ENCODE measurements at places on chromosomes 4 and X.

DNA sequence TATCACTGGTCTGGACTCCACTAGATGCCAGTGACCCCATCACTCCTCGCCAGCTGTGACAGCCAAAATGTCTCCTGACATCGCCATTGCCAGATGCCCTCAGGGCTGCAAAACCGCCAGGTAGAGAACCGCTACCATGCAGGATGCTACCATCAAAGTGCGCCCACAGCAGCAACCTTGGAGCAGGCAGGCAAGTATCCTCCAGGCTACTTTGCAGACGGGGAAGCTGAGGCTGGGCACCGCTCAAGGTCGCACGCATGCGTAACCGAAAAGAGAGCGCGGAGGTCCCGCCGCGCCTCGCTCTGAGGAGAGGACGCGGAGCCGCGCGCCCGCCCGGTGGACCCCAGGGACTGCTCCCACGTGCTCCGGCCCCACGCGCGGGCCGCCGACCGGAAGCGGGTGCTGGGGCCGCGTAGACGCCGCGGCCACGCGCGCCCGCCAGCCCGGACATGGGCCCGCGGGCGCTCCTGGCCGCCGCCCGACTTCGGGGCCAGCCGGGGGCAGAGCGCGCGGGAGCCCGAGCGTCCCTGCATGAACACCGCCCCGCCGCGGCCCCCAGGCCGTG lies at the start of gene STS:
TSS of gene STS (plus strand) at position 300 of the 565 bp plus-strand sequence. CDS start 105,488 bp downstream, outside the sequence.
- no peak for DNase-seq

- DNase-seq, result no peak
Observed at GRCh38 chrX:72040506-72040905, 91.2 kb downstream of the RTL5 start.

DNA sequence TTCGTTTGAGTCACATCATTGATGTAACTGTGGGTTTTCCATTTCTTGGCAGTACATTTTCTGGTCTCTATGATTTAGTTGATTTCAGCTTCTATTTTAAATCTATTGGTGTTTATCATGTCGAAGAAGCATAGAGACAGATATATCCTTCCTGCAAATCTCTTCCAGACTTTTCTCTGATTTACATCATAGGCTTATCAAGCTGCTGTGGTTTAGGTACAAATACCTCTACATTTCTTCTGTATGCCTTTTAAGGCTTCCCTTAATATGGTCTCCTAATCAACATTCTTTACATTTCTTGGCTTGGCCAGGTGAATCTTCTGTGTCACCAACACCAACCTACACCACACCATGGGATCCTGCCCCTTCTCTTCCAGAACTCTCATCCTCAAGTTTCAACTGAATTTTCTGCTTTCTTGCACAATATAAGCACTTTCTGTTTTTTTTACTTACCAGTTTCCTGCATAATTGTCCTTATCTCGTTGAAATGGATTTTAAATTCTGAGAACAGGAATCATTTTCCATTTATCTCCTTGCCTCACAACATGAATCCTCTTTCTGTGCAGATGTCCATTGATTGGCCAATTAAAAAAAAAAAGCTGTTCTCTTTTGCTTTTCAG lies 626.9 kb downstream of the ANKRD50 start:
- no peak for DNase-seq

DNA sequence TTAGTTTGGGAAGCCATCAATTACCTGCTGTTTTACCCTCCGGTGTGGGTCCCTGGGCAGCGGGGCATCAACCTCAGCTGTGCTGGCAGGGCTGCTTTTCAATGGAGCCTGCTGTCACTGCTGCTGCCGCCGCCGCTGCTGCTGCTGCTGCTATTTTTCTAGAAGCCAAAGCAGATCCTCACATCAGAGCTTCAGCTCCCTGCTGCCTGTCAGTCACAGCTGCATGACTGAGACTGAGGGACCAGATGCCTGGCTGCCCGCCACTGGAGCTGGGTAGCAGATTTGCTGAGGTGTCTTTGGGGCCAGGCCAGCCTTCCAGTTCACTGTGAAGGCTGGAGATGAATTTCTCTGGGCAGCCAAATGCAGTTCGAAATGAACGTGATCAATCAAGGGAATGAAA lies 200.3 kb upstream of the NHS start:
- no peak for DNase-seq

GRCh38 chrX:153769158-153769864 lies 5.3 kb downstream of the PLXNB3 start:
- DNase-seq, result no peak

DNA sequence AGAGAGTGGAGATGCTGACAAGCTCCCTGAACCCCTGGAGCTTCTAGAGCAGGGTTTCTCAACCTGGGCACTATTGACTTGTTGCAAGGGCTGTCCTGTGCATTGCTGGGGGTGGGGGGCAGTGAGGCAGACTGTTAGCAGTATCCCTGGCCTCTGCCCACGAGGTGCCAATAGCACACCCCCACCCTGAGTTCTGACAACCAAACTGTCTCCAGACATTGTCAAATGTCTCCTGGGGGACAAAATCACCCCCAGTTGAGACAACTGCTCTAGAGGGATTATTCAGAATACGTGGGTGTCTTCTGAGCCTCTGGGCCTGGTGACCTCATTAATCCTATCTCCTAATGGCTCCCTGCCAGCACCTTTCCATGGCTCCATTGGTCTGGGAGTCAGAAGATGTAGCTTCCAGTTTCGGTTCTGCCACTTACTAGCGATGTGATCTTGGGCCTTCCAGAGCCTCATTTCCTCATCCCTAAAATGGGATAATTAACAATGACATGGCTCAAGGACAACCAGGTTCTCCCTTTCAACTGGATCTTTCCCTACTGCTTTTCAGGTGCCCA lies 17.6 kb upstream of the PJA1 start:
- peak; percentile 31 for DNase-seq

GRCh38 chr4:141013899-141014298 lies 119.4 kb downstream of the RNF150 start:
- DNase-seq, result no peak

- DNase-seq, result no peak
Observed at GRCh38 chrX:9745417-9746115, 20.1 kb downstream of the GPR143 start.

DNA sequence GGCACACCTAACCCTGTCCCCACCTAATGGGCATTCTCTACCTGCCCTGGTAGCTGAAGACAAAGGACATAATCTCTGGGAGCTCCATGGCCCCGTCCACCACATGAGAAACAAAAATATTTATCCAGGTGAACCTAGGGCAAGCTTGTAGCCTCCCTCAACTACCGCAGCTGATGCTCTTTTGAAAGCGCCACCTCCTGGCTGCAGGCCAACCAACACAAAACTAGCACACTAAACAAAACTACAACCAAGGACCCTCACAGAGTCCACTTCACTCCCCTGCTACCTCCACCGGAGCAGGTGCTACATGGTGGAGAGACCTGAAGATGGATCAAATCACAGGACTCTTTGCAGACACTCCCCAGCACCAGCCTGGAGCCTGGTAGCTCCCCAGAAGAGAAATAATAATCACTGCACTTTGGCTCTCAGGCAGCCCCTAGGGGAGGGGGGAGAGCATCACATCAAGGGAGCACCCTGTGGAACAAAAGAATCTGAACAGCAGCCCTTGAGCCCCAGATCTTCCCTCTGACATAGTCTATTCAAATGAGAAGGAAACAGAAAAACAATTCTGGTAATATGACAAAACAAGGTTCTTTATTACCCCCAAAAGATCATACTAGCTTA lies 111.3 kb upstream of the ATP8A1 start:
- no peak for DNase-seq

- DNase-seq, result no peak
Observed at GRCh38 chr4:35325908-35326453, 918.3 kb downstream of the ARAP2 start.

- no peak for DNase-seq
Observed at GRCh38 chr4:156975686-156976085, 4.1 kb upstream of the PDGFC start.

GRCh38 chr4:7151668-7152227 lies 40.6 kb upstream of the SORCS2 start:
- no peak for DNase-seq

DNA sequence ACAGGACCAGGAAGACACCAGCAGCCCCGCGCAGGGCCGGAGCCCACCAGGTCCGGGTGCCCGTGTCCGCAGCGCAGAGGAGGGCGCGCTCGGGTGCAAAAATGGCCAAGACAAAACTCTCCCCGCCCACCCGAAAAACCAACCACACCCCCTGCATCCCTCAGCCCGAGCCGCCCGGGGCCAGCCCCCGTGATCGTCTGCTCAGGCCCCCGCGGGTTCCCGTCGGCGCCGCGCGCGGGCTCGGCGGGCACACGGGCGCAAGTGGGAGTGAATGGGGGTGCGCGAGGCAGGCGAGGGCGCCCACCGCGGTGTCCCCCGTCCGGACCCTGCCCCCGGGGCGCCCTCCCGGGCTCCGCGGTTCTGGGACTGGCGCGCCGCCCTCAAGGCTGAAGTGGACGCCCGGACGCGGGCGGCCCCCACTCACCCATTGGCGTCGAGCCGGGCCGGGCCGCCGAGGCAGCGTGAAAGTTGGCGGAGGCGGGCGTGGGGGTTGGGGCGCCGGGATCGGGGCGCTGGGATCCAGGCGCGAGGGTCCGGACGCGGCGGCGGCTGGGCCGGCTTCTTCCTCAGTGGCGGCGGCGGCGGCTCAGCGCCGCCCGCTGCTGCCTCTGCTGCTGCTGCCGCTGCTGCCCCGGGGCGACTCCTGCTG lies 393 bp downstream of the SH3KBP1 start:
- peak; percentile 35 for DNase-seq

DNA sequence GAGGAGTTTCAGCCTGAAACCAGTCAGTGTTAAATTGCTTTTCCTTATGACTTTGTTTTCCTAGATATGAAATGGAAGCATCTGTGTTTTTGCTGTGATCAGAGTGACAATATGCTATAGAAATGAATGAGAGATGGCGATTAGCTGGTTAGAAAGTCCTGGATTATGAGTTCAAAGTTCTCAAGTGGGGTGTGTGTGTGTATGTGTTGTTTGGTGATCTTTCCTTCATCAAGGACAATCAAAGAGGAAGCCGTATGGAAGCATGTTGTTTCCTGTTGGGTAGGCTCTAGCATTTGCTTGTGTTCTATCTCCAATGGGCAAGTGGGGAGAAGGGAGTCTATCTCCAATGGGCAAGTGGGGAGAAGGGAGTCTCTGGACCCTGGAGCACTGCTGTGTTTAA lies 64.0 kb upstream of the STX18 start:
- DNase-seq, result no peak

DNA sequence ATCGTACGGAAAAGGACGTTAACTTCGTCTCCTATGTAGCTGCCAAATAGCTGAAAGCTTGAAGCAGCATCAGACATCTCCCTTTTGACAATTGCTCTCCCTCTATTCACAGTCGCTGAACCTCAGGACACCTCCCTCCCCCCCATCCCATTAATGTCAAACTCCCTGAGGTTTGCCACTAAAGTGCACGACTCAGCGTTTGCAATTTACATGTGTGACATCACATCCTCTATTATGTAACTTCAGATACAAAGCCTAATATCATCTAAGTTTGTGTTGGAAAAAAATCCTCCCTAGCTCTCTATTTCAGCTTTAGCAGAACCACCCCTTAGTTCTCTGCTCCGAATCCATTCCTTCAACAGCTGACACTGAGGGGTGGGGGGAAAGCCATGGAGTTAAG lies 5.5 kb upstream of the NR3C2 start:
- DNase-seq, result peak; percentile 31

Data from suppressor macrophage treated with lipopolysaccharide for 4 hours (primary cell).